ENCODE measurements at places on chromosomes 4 and X.

DNA sequence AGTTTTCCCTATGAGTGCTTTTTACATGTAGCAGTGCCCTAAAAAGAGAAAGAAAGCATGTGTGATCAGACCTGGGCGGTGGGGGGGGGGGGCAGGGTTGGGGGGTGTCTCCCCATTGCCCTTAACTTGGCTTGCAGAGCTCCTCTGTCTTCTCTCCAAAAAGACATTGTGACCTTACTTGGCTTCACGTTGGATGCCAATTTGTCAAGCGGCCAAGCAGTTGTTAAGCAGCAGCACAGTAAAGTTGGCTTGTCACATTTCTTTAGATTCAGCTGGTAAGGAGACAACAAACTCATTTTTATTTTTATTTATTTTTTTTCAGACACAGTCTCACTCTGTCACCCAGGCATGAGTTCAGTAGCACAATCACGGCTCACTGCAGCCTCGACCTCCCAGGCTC lies 57.3 kb upstream of the ZNF157 start:
- no peak for DNase-seq

GRCh38 chrX:70012756-70013155 lies 37.0 kb downstream of the AWAT2 start:
- DNase-seq: no peak

DNA sequence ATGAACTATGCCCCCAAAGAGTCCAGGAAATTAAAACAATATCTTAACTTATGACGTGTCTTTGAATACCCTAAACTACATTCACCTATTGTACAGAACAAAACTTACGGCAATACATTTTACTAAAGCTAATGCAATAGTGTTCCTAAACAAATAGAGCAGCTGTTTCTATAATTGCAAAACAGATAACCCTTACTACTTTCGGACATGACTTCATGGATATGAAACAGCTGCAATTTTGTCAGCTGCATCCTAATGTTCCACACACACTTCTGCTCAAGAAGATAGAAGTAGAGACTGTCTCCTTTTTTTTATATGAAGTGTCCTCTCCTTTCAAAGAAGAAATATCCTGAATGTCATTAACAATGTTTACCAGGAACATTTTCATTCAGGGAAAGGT lies 174.9 kb downstream of the ACTRT1 start:
- no peak for DNase-seq

DNA sequence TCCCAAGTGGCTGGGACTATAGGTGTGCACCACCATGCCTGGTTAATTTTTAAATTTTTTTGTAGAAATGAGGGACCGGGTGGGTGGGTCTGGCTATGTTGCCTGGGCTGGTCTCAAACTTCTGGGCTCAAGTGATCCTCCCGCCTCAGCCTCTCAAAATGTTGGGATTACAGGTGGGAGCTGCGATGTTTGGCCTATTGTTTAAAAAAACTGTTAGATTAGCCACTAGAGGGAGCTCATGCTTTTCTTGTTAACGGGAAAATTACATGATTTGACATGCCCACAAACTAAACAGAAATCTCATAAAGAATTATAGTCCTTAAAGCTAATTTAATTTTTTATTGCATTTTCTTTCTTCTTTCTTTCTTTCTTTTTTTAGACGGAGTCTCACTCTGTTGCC lies 5.0 kb upstream of the SDAD1 start:
- DNase-seq: no peak

- DNase-seq: no peak
Observed at GRCh38 chrX:641671-642435, 11.3 kb downstream of the SHOX start.

DNA sequence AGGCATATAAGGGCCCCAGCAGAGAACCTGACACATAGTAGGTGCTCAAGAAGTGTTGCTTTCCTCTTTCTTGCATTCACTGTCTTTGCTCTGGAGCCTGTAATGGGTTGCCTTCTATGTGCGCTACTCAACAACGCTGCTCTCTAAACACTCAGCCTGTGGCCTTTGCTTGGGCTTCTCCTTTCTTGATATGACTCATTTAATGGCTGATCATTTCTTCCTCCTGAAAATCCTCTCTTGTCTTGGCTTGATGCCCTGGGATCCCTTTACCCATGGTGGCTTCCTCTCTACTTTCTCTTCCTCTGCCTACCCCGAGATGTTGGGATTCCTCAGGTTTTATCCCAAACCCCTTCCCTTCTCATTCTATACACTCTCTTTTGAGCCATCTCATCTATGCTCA lies 19.9 kb upstream of the PJA1 start:
- DNase-seq: no peak

DNA sequence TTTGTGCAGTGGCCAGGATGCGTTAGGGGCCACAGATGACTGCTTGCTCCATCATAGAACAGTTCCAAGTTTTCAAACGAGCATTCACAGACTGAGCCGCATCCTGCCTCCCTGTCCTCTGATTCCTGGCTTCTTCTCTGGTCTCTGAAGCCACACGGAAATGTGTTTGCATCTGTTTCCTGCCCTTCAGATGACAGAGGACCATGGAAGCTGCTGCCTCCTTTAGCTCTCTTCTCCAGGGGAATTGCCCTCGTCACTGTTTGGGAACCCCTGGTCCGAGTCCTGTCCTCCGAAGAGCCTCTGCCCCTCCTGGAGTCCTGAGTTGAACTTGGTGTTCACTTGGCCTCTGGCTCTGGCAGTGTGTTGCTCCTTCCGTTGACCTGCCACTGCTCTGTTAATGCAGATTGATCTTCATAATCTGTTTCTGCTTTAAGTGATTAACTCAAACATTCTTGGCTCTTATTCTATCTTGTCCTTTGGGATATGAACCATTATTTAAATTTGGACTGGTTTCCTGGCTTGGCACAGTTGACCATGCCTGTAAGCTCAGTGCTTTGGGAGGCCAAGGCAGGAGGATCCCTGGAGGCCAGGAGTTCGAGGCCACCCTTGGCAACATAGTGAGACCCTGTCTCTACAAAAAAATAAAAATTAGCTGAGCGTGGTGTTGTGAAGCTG lies 96.0 kb downstream of the PTTG2 start:
- no peak for DNase-seq

GRCh38 chr4:43993196-43993902 lies 455.3 kb downstream of the KCTD8 start:
- no peak for DNase-seq

DNA sequence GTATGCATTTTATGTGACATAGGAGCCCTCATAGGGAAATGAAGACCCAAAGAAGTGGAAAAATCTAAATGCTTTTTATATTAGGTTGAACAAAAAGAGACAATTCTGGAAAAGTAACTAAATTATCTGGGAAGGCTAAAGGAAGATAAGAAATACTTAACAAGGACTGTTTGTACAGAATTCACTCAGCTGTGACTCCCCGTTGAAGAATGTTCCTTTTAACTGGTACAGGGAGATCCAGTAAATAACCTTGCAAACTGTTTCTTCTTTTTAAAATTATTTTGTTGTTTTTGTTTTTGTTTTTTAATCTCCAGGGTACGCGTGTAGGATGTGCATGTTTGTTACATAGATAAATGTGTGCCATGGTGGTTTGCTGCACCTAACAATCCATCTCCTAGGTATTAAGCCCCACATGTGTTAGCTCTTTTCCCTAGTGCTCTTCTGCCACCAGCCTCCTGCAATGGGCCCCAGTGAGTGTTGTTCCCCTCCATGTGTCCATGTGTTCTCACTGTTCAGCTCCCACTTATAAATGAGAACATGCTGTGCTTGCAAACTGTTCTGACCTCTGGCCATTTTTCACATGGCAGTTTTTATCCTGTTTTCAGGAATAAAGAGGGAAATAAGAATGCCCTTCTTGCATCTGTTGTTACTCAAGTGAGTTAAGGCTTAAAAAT lies 81.7 kb downstream of the PWWP3B start:
- no peak for DNase-seq

DNA sequence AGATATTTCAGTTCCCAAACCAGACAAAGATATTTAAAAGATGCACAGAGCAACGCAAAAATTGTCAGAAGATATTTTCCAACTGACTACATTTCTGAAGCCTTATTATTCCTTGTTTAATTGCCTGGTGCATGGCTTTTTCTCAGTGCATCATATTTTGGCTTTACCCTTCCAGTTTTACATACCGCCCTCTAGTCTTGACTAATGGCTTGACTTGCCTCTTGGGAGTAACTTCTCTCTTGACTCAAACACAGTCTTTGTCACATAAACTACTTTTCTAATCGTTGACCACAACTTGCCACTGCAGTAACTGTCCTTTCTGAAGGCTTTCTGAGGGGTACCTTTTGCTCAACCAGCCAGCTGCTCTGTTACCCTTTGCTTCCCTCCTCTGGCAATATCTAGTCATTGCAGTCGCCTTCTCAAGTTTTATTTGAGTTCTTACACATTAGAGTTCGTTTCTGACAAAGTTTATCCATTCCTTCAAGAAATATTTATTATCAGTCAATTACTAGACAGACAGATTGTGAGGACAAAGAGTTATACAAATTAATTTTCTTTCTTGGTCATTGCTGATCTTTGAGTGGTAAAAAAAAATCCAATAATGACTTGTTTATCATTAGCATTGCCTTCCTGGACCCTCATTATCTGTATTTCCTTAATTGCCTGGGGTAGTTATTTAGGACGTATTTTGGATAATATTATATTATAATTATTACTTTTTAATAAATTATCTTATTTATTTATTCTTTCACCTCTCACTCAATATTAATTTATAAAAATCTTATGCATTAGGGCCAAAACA lies 506.9 kb upstream of the PCDH10 start:
- DNase-seq: no peak

GRCh38 chrX:123215397-123216089 lies 31.5 kb downstream of the GRIA3 start:
- DNase-seq: no peak

- no peak for DNase-seq
Observed at GRCh38 chr4:176561368-176561767, 231.4 kb downstream of the VEGFC start.

DNA sequence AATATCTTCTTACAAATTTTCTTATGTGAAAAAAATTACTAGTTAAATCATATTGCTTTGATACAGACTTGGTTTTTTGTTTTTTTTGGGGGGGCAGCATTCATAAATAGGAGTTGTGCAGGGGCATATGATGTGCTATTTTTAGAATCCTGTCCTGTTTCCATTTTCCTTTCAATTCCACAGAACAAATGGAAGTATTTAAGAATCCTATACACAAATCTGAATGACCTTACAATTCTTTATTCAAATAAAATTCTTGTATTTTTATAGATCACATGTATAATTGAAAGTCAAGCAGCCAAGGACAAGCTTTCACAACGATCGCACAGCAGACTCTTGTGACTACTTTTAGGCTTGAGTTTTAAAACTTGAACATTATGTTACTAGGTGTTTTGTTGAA lies 523.9 kb downstream of the ANKRD50 start:
- DNase-seq: no peak

- no peak for DNase-seq
Observed at GRCh38 chr4:3614731-3614980, 82.4 kb upstream of the LRPAP1 start.

DNA sequence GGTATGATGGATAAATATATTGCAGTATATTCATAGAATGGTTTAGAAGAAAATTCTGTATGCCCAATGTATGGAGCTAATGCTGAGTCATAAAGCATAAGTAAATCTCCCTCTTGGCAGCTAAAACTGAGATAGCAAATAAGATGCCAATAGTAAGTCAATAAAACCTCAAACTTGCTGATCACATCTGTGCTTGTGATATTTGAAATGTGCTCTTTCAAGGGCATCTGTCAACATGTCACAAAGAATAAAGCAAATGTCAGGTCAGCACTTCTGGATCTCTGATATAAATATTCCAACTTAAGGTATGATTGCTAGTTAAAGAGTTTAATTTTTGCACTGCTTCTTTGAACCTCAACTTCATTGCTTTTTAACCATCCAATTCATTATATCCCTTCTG lies 262.3 kb upstream of the EMCN start:
- no peak for DNase-seq

GRCh38 chr4:16843831-16844508 lies 54.5 kb downstream of the LDB2 start:
- DNase-seq: no peak

DNA sequence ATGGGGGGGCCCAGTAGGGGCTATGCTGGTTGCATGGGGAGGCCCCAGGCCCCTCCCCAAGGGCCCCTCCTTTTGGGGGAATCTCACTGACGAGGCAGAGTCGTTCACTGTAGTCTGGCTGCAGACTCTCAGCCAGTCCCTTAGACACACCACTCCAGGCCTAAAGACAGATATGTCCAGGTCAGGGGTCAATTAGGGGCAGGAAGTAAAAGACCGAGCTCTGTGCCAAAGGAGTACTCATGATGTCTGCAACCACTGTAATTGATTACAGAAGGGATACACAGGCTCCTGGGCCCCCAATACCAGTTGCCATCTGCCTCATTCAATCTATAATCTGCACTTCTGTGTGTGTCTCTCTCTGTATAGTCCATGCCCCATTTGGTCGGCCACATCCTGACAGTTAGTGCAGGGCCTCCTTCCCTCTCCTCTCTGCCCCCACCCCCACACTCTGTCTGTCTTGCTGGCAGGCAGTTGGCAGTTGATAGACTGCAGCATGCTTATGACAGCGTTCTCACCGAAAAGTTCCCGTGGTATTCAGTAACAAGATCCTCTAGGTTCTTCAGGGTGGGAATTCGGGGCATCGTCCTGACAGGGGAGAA lies 1.3 kb upstream of the CXorf65 start:
- DNase-seq: no peak

DNA sequence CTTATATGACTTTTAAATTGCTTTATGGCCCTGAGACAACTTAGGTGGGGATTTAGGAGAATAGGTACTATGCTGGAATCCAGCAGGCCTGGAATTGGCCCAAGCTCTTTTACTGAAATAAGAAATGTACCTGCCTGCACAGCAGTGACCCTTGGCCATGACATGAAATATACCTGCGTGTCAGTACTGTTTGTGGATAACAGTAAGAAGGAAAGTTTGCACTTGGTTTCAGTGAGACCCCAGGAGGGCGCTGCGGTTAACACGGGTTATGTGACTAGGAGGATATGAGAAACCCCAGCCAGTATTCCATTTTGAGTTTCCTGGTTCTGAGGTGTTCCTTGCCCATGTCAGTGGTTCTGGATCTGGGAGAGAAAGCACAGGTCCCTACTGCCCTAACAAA lies 5.3 kb downstream of the MTM1 start:
- no peak for DNase-seq

GRCh38 chr4:16262188-16262587 lies 35.9 kb upstream of the TAPT1 start:
- no peak for DNase-seq

DNA sequence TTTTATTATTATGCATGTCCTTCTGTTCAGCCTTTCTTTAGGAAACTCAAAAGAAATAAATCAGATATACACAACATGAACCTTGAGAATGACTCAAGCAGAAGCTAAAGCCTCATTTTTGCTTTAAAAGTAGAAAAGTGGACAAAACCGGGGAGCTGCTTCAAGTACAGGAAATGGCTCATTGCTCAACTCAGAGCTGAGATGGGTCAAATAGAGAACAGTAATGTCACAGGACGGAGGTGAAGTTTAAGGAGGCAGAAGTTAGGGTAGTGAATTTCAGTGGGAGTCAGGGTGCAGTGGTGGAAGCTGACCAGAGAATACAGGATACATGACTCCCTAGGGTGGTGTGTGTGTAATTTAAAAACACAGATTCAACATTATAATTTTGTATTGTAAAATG lies 22.2 kb downstream of the PHKA2 start:
- DNase-seq: no peak

GRCh38 chr4:118367872-118368271 lies 15.1 kb upstream of the PRSS12 start:
- DNase-seq: no peak
